Breast epithelium (tissue), 4 donors: ENCODE measurements at places on chromosomes 12 and 14. TPM values are rescaled to one million over a fixed set of nuclear protein-coding genes. Genes with fewer than 3 reads are reported as not detected.

The TEAD4 gene
- total RNA-seq, result 24.3 TPM

The GPR132 gene
- total RNA-seq, result 2.9 TPM

The OTOGL gene
- total RNA-seq, result 1.3 TPM

The LYZ gene
- 99.9 TPM for total RNA-seq

The M6PR gene
- total RNA-seq, result 118 TPM

- peak overlapping the region; percentile 73 for H3K4me3 ChIP-seq
- H3K4me1 ChIP-seq, result peaks cover 5% of the 10 kb centered on the region
These were observed 630 bp downstream of the NELL2 start for GRCh38 chr12:44875417-44875953.

- no peak overlapping the region for H3K4me3 ChIP-seq
- no peaks in the 10 kb centered on the region for H3K27me3 ChIP-seq
- no peak for DNase-seq
- no peaks in the 10 kb centered on the region for H3K4me1 ChIP-seq
- H3K36me3 ChIP-seq, result no peaks in the 10 kb centered on the region
- no peak overlapping the region for H3K27ac ChIP-seq
These were observed 69.3 kb downstream of the SERPINA3 start for GRCh38 chr14:94681300-94682060.

DNA sequence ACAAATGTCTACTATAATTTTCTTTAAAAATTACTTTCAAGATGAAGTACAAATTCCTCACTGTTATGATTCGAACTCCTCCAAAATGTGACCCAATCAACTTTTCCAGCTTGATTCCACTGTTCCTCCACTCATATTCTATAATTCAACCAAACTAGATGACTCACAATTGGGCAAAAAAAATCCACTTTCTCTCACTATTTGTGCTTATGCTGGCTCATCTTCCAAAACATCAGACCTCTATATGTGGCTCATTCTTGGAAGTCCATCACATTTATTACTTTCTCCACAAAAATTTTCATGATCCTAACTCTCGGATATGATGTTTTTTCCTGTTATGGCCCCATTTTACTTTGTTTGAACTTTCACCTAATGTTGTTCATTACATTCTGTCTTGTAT lies 26.9 kb upstream of the RXYLT1 start:
- H3K4me3 ChIP-seq, result no peak overlapping the region
- no peaks in the 10 kb centered on the region for H3K4me1 ChIP-seq
- no peak for DNase-seq
- no peak overlapping the region for H3K27ac ChIP-seq
- no peaks in the 10 kb centered on the region for H3K36me3 ChIP-seq

- no peak overlapping the region for H3K27ac ChIP-seq
- no peaks in the 10 kb centered on the region for H3K36me3 ChIP-seq
- no peaks in the 10 kb centered on the region for H3K27me3 ChIP-seq
- H3K4me1 ChIP-seq, result no peaks in the 10 kb centered on the region
- no peak overlapping the region for H3K4me3 ChIP-seq
- no peak for DNase-seq
These were observed 71.6 kb downstream of the ASCL1 start for GRCh38 chr12:103028881-103029639.

DNA sequence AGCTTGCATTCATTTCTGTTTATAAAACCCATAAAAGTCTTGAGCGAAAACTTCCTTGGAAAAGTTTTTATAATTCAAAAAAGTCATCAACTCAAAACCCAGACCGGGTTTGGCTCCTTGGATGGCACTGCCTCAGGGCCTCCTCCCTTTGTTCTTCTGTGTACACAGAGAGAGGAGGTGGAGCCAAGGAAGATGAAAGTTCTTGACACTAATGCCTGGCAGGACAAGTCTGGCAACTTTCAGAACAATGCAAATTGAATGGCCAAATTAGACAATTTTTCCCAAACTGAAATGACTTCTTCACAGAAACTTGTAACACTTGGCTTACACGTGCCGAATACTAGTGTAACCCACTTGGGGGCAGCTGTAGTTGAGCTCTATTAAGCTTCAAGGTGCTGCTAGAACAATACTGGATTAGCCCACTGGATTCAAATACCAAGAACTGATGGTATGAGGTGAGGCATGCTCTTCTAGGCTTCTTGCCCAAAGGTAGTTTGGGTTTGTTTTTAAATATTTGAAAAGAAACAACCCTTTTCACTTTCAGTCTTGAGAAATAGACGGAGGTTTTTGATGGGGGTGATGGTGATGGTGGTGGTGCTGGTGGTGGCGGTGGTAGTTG lies 86.6 kb upstream of the FRMD6 start:
- H3K27me3 ChIP-seq, result no peaks in the 10 kb centered on the region
- peak; percentile 81 for DNase-seq
- peak overlapping the region; percentile 34 for H3K4me3 ChIP-seq

DNA sequence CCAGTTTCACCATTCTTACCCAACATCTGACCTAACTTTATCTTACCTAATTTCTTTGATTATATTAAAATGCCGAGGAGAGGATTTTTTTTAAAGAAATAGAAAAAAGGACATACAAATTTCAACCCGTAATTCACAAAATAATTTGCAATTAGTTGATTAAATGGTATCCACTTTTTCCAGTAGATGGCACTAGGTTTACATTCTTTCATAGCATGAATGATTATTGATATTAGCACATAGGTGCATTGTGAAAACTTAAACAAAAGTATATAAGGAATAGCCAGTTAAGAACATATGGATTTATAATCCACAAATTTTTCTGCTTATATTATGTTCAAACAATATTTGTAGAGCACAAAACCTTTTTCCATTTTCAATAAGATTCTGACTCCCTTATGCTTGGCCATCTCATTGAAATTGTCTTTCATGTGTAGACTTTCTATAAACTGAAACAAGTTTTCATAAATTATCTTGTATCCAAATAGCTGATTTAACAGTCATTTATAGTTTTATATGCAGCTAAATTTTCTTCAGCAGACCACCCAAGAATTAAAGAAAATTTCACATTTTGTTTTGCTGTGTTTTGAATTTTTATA lies 35.3 kb downstream of the MSRB3 start:
- no peaks in the 10 kb centered on the region for H3K36me3 ChIP-seq
- DNase-seq, result no peak
- H3K4me1 ChIP-seq, result no peaks in the 10 kb centered on the region

GRCh38 chr12:57385586-57385985 lies 45.3 kb downstream of the R3HDM2 start:
- no peaks in the 10 kb centered on the region for H3K36me3 ChIP-seq
- no peak overlapping the region for H3K4me3 ChIP-seq
- no peak for DNase-seq
- no peak overlapping the region for H3K27ac ChIP-seq
- no peaks in the 10 kb centered on the region for H3K4me1 ChIP-seq

- H3K27ac ChIP-seq, result peak overlapping the region; percentile 99
- H3K27me3 ChIP-seq, result no peaks in the 10 kb centered on the region
- H3K4me3 ChIP-seq, result peak overlapping the region; percentile 77
- no peak for DNase-seq
- no peaks in the 10 kb centered on the region for H3K4me1 ChIP-seq
These were observed 5.5 kb downstream of the OR10AD1 start for GRCh38 chr12:48197549-48197970.

DNA sequence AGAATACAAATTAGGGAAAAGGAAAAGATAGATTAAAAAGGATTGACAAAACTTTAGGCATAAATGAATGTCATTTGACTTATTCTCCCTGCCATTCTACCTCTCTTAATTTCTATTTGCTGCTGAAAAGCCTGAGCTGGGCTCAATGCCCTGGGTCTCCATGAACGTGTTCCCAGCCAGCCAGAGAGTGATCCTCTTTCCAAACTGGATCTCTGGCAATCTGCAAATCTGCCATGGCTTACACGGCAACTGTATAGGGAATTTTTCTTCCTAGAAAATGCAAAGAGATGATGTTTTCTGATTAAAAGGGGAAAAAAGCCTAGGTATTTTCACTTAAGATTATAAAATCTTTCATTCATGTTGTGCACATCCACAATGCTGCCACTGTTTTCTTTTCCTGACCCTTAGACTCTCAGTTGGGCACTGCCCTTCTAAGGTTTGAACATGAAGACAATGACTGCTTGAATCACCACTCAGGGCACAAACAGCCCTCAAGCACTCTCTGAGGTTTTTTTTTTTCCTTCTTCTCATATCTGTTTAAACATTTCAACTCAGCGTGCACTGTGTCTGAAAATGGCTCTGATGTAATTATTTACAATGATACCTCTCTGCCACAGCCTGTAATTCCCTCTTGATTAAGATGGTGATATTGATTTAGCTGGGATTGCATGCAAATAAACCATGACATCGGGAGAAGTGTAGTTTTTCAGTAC lies 60.3 kb downstream of the DACT1 start:
- no peak overlapping the region for H3K27ac ChIP-seq
- no peak overlapping the region for H3K4me3 ChIP-seq
- H3K4me1 ChIP-seq, result no peaks in the 10 kb centered on the region
- no peaks in the 10 kb centered on the region for H3K36me3 ChIP-seq
- no peaks in the 10 kb centered on the region for H3K27me3 ChIP-seq

DNA sequence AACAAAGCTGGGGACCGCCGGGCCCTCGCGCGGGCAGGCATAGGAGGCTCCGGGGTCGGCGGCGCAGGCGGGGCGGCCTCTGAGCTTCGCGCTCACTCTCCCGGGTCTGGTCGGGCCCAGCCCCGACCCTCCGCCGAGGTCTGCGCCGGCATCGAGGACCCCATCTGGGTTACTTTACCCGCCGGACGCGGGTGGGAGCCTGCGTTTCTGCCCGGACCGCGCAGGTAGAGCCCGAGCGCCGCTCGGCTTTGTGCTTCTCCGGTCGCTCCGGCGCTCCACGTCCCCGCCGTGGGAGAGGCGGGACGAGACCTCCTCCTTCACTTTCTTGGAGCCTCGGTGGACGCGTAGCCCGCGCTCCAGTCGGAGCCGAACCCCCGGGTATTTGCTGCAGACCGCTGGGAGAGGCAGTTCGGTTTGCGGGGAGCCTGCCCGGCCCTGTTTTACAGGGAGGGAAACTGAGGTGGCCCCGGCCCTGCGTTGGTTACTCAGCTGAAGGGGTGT lies 63.2 kb downstream of the FBXL14 start:
- DNase-seq, result no peak
- peak overlapping the region; percentile 78 for H3K4me3 ChIP-seq
- H3K27me3 ChIP-seq, result peaks cover 38% of the 10 kb centered on the region
- H3K27ac ChIP-seq, result peak overlapping the region; percentile 32
- H3K4me1 ChIP-seq, result peaks cover 8% of the 10 kb centered on the region
- no peaks in the 10 kb centered on the region for H3K36me3 ChIP-seq

DNA sequence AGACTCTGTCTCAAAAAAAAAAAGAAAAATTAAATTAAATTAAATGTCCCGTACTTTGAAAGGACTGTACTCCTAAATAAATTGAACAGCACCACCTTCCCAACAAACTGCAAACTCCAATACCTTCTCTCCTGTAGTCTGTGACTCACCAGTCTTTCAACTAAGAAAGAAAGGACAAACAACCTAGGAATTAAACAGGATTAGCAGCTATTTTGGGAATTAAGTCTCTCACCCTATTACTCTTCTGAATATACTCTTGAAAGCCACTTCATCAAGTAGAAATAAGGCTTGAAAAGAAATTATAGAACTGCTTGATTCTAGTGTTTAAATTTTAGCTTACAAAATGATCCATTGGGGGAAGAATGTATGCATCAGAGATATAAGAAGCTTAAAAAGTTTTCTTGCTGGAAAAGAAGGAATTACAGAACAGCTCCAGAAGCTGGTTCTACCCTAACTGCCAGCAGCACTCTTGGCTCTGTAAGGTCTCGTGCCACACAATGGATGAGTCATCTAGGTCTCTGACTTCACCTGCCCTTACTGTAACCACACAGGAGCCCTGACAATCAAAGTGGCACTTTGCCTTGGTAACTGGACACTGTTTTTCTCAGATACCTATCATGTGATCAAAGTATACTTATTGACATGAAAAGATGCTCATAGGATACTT lies 57.0 kb upstream of the CERS5 start:
- H3K4me3 ChIP-seq, result no peak overlapping the region
- DNase-seq, result no peak
- no peaks in the 10 kb centered on the region for H3K36me3 ChIP-seq
- H3K27me3 ChIP-seq, result no peaks in the 10 kb centered on the region
- peak overlapping the region; percentile 81 for H3K27ac ChIP-seq

DNA sequence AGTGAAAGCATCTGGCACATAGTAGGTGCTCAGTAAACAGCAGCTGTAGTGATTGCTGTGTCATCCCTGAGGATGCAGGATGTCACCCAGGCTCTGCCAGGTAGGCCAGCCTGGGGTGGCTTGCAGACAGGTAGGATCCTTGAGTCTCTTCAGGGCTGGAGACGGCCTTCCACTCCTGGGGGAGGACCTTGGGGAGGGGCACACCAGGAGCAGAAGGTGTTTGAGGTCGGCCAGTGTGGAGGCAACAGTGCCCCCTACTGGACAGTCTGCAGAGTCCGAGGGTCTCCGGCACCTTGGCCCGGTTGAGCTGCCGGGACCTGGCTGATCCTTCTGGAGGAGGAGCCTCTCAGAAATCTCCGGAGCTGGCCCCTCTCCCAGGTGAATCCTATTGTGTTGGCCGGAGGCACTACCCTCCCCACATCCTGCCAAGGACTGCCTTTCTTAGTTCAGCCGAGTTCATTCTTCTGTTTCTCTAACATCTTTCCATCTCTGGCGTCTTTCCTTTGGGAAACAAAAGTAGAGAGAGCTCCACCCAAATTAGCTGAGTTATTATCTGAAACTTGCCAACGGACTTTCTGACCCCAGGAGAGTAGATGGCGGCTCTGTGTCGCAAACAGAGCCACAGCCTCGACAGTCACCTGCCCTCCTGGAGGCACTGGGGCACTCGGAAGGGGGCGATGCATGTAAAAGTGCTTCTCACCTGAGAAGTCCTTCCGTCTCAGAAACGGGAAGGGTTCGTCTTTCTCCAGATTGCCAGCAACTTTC lies 41.8 kb upstream of the CLMN start:
- H3K4me1 ChIP-seq, result peaks cover 8% of the 10 kb centered on the region
- no peaks in the 10 kb centered on the region for H3K36me3 ChIP-seq
- peak overlapping the region; percentile 81 for H3K27ac ChIP-seq

GRCh38 chr12:129298921-129299320 lies 445.6 kb downstream of the GLT1D1 start:
- no peaks in the 10 kb centered on the region for H3K36me3 ChIP-seq
- no peak overlapping the region for H3K4me3 ChIP-seq
- DNase-seq, result no peak
- H3K27ac ChIP-seq, result no peak overlapping the region

- H3K27me3 ChIP-seq, result no peaks in the 10 kb centered on the region
- DNase-seq, result no peak
- no peaks in the 10 kb centered on the region for H3K36me3 ChIP-seq
- H3K4me1 ChIP-seq, result no peaks in the 10 kb centered on the region
- H3K27ac ChIP-seq, result no peak overlapping the region
These were observed 64.7 kb upstream of the STAC3 start for GRCh38 chr12:57315681-57316080.

DNA sequence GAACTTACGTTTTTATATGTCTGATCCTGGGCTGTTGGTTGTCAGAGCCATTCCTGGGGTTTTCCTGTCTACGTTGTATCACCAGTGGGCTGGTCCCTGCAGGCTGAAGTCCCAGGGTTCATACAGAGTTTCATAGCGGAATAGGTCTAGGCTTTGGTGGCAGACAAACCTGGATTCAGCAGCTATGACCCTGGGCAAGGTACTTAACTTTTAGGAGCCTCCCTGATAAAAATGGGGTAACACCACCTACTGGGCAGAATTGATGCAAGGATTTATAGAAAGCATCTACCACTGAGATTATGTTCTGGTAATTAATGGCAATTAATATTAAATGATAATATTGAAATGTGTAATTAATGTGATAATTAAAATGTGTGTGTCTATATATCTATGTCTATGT lies 141.2 kb downstream of the SYNE2 start:
- no peak overlapping the region for H3K27ac ChIP-seq
- H3K4me1 ChIP-seq, result no peaks in the 10 kb centered on the region
- DNase-seq, result no peak
- peaks cover 7% of the 10 kb centered on the region for H3K36me3 ChIP-seq
- no peaks in the 10 kb centered on the region for H3K27me3 ChIP-seq
- no peak overlapping the region for H3K4me3 ChIP-seq
